Liver (tissue), 10 donors: ENCODE measurements at places on chromosomes 7 and 10.
A peak's percentile ranks its signal among the peaks of the same experiment; 100 is the strongest.

GRCh38 chr10:20677340-20677739 lies 219.8 kb downstream of the NEBL start:
- DNase-seq = no peak

GRCh38 chr7:55575098-55575497 lies 2.8 kb upstream of the VOPP1 start:
- no peak for DNase-seq

- DNase-seq = no peak
Observed at GRCh38 chr10:116030576-116030975, 242.4 kb downstream of the GFRA1 start.

GRCh38 chr7:25028370-25029021 lies 48.5 kb upstream of the OSBPL3 start:
- DNase-seq = no peak

- no peak for DNase-seq
Observed at GRCh38 chr10:69512901-69513300, 60.3 kb downstream of the NEUROG3 start.

DNA sequence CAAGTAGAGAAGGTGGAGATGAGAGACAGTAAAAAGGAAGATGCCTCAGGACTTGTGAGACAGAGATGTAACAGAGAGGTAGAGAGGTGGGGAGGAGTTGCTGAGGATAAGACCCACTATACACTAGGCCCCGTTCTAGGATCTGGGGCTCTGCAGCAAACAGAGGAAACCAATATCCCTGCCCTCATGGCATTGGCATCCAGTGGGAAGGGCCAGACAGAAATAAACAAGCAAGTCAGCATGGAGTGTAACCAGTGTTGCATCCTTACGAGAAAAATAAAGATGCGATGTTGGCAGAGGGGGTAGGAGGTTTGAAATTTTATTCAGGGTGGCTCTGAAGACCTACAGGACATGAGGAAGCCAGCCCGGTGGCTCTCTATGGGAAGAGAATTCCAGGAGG lies 22.0 kb upstream of the EEPD1 start:
- DNase-seq = no peak

- peak; percentile 6 for DNase-seq
Observed at GRCh38 chr7:4079366-4079765, 602.7 kb upstream of the FOXK1 start.

DNA sequence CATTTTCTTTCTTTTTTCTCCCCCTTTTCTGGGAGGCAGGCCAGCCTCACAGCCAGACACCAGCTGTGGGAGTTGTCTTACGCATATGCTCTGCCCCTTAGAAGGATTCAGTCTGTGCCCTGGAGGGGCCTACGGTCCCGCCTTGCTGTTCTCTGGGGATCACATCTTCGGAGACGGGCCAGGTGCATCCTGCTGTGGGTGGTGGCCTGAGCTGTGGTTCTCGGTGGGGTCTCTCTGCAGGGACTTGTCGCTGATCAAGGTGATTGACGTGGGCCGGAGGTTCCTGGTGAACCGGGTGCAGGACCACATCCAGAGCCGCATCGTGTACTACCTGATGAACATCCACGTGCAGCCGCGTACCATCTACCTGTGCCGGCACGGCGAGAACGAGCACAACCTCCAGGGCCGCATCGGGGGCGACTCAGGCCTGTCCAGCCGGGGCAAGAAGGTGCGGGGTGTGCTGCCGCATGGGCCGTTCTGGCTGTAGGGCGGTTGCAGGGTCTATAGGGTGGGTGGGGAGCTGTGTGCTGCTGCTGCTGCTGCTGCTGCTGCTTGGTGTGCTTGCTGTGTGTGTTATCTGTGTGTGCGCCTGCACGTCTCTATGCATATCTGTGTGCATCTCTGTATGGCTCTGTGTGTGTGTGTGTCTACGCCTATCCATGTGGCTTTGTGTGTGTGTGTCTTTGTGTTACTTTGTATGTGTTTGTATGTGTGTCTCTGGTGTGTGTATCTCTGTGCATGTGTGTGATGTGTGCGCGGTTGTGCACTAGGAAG lies 17.9 kb downstream of the PFKFB3 start:
- DNase-seq = no peak

DNA sequence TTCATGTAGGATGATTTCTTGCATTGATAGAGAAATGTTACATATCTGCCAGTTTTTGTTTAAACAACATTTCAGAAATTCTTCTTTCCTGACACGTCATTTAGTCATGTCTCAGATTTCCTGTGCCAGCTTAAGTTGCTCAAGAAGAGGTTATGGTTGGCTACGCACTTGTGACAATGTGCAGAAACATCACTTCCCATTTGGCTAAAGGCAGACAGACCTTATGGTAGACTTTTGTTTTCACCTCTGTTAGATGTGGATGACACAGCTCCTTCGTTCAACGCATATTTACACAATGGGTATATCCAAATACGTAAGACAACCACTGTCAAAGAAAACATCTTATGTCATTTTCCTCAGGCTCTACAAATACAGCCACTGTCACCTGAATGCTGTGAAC lies 125.8 kb downstream of the DOCK4 start:
- DNase-seq = no peak
